ENCODE measurements at places on chromosomes 7 and 10.

DNA sequence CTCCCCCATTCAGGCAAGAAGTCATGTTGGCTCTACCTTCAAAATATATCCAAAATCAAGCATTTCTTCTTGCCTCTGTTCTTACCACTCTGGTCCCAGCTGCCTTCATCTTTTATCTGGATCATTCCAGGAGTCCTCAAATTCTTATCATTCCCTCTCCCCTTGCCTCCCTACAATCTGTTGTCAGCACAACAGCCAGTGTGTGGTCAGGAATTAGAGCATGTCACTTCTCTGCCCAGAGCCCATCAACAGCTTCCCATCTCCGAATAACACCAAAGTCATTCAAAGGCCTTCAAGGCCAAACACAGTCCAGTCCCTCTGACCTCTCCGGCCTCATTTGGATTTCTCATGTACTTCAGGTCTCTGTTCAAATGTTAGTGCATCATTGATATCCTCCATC, 70.4 kb downstream of the DENND11 start:
- no peak for DNase-seq

GRCh38 chr10:2143213-2143835, 406.0 kb upstream of the ADARB2 start:
- DNase-seq, result no peak

GRCh38 chr10:14299556-14299955, 31.2 kb downstream of the FRMD4A start:
- DNase-seq, result no peak

DNA sequence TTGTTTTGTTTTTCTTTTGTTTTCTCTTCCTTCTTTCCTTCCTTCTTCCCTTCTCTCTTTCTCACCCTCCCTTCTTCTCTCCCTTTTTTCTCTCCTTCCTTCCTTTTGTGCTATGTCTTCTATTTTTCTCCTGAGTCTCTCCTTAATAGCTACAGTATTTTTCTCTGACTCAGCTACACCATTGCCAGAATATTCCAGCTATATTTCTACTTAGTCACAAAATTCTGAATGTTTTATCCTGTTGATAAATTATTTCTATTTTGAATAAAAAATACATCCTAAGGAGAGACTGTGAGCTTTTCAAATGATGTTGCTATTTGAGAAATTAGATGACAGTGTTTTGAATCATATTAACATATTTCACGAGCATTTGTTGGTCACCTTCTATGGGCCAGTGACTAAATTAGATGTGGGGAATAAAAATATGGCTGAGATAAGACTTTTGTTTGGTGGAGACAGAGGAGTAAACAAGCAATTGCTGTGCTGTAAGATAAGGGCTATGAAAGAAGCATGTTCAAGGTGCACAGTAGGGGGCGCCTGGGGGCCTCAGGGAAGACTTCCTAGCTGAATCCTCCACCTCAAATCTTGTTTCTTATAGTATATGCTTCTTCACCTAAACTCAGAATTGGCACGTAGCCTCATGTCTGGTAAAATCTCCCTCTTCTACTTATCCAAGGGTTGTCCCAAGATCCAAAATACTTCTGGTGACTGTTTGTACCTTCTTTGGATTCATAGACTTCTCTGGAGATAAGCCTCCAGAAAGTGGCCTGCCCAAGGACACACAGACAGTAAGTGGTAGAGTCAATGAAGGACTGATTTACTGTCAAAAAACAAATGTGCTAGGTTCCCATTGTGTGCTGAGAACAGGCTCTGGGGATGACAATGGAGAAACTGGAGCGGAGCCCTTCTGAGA, 115.5 kb upstream of the CREB5 start:
- DNase-seq, result peak; percentile 17

DNA sequence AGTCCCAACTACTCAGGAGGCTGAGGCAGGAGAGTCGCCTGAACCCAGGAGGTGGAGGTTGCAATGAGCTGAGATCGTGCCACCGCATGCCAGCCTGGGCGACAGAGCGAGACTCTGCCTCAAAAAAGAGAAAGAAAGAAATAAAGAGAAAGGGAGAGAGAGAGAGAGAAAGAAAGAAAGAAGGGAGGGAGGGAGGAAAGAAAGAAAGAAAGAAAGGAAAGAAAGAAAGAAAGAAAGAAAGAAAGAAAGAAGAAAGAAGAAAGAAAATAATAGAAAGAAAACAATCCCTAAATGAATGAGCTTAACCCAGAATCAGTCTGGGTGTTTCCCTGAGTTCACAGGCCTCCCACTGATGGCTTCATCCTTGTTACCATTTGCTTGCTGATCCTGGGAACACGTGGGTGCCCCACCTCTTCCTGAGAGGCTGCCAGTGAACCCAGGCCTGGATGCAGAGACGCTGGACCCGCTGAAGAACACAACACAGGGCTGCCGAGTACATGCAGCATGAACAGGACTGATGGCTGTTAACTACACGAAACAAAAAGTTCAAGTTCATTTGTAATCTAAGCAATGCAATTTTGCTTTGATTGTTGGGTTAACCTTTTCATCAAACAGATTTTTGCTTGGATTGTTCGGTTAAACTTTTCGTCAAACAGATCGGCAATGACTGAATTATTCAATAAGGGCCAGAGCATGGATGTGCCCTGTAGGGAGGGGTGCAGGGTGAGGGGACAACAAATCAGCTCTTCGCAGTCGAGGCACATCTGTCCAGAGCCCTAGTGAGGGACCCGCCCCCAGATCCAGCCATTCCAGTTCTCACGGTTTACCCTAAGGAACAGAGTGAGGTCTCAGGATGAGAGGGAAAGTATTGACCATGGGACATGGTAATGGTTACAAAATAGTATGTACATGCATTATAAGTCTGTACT, 11.5 kb downstream of the NPFFR1 start:
- DNase-seq, result no peak

GRCh38 chr10:59823751-59824150, 70.5 kb upstream of the MRLN start:
- no peak for DNase-seq

DNA sequence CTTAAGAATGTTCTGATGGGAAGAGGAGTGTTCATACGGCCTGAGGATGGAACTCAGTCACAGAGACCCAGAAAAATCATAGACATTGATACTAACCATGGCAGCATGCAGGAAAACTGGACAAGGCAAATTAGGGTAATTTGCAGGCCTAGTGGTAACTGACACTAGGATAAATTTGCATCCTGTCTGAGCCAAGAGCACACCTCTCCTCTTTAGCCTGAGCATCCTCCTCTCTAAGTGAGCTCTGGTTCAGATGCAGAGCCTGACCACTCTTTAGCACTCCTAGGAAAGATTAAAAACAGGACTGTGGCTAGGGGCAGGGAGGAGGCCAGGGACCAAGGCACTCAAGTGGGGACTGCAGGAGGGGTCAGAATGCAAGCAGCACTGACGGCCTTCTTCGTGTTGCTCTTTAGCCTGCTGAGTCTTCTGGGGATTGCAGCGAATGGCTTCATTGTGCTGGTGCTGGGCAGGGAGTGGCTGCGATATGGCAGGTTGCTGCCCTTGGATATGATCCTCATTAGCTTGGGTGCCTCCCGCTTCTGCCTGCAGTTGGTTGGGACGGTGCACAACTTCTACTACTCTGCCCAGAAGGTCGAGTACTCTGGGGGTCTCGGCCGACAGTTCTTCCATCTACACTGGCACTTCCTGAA, at the start of gene TAS2R41:
Gene TAS2R41, plus strand, starts transcription at position 373 of the 650 bp plus-strand sequence. Its CDS starts 0 bp downstream, at position 373.
- no peak for DNase-seq

- no peak for DNase-seq
Observed at GRCh38 chr10:28317760-28318159, 14.9 kb upstream of the MPP7 start.

GRCh38 chr10:12228851-12229250, 32.9 kb downstream of the CDC123 start:
- no peak for DNase-seq

DNA sequence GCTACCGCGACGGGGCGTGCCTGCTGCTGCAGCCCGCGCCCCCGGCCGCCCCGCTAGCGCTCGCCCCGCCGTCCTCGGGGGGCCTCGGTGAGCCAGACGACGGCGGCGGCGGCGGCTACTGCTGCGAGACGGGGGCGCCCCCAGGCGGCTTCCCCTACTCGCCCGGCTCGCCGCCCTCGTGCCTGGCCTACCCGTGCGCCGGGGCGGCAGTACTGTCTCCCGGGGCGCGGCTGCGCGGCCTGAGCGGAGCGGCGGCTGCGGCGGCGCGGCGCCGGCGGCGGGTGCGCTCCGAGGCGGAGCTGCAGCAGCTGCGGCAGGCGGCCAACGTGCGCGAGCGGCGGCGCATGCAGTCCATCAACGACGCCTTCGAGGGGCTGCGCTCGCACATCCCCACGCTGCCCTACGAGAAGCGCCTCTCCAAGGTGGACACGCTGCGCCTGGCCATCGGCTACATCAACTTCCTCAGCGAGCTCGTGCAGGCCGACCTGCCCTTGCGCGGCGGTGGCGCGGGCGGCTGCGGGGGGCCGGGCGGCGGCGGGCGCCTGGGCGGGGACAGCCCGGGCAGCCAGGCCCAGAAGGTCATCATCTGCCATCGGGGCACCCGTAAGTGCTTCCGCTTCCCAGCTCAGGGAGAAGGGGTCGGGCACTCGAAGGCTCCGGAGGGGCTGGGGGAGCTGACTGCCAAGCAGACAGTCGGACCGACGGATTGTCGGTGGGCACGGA, 761 bp downstream of the PTF1A start:
- DNase-seq, result no peak

- no peak for DNase-seq
Observed at GRCh38 chr10:19421674-19422073, 373.1 kb downstream of the MALRD1 start.

DNA sequence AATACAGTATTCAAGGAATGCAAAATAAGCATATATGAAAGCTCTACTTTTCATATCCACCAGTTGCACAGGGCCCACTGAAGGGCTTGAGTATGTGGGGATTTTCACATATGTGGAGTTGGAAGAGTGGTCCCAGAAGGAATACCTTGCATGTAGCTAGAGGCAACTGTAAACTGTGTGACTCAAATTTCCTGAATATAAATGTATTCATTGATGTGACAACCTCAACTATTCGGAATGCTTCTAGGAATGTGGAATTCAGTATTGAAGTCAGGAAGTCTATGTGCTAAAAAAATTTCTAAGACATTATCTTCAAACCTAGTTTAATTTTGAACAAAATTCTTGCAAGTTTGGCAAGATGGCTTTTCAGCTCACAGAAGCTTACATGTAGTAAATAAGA, 695.5 kb upstream of the SEMA3D start:
- DNase-seq, result no peak

DNA sequence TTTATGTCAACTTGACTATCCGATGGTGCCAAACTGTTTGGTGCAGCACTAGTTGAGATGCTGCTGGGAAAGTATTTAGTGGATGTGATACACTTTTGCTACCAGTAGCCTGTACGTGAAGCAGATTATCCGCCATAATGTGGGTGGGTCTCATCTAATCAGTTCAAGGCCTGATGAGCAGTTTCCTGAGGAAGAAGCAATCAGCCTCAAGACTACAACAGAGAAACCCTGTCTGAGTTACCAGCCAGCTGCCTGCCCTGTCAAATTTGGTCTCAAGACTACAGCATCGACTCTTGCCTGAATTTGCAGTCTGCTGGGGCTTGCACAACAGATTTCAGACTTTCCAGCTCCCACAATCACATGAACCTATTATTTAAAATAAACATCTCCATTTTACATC, 10.9 kb upstream of the RBP3 start:
- no peak for DNase-seq

DNA sequence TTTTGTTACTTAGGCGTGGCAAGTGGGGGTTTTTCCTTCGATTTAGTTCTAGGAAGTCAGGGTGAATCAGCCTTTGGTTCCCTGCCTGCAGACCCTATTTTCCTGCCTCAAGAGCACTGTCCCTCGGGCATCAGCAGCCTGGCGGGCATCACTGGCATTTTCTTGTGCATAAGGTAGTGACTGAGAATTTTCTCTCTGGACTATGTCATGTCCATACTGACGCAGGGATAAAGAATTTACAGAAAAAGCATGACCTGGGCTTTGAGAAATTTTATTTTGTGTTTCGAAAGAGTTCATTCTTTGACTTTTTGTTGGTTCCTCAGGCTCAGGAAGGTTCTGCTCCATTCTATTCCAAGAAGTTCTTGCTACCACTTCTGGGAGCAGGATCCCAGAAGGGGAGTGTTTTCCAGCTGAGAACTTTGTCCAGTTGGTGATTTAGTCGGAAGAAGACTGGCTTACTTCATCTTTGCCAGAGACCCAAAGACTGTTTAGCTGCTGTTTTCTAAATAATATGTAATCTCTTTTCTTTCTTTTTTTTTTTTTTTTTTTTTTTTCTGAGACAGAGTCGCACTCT, 213.9 kb upstream of the SH2B2 start:
- no peak for DNase-seq

GRCh38 chr10:102675011-102675665, 30.9 kb downstream of the TRIM8 start:
- no peak for DNase-seq

DNA sequence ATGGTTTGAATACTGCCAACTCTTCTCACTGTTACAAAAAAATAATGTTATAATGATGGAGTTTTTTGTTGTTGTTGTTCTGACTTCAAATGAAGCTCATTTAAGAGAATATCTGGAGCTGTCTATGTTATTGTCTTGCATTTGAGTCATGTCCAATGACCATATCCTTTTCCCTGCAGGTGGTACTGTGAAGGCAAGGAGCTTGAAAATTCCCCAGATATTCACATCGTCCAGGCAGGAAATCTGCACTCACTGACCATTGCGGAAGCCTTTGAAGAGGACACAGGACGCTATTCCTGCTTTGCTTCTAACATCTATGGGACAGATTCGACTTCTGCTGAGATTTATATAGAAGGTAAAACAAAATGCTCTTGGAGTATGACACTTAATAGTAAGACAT, 33.5 kb downstream of the MYPN start:
- no peak for DNase-seq

DNA sequence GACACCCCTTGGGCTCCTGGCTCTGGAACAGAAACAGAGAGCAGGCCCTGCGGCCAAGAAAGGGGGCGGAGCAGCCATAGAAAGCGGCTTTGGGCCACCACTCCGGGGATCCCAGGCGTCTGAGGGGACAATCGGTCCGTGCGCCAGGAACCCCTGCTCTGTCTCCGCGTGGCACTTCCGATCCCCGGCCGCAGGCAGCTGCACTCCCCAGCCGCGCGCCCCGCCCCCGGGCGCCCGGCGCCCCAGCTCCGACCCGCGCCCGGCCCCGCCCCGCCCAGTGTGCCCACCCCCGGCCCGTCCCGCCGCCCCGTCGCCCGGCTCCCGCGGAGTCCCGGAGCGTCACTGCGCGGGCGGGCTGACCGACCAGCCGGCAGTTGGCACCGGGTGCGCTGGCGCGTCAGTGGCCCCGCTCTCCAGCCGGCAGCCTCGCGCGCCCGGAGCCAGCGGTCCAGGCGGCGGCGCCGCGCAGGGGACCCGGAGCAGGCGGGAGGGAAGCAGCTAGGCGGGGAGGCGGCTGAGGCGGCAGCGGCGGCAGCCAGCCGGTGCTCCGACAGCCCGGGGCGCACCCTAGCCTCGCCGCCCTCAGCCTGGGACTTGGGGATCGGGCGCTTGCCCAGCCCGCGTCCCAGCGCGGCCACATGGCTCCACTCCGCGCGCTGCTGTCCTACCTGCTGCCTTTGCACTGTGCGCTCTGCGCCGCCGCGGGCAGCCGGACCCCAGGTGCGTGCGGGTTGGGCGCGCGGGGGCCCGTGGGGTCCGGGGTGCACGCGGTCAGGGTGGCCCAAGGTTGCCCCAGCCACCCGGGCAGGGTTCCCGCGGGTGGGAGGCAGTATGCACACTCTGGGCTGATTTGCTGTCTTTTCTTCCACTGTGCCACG, at the start of gene ADAMTS14:
Gene ADAMTS14, plus strand, starts transcription at position 342 of the 878 bp plus-strand sequence. Its CDS starts 297 bp downstream, at position 639.
- no peak for DNase-seq

- DNase-seq, result no peak
Observed at GRCh38 chr10:55065185-55065584, 264.2 kb upstream of the PCDH15 start.

GRCh38 chr10:98855403-98856189, 380.1 kb downstream of the HPSE2 start:
- no peak for DNase-seq
